Right cardiac atrium (tissue), 5 donors: ENCODE measurements at places on chromosomes 12 and 14. TPM values are rescaled to one million over a fixed set of nuclear protein-coding genes. Genes with fewer than 3 reads are reported as not detected.

The PTPRO gene
- polyA plus RNA-seq, result 0.20 TPM

The DTX1 gene
- polyA plus RNA-seq, result 1.2 TPM

The NAV3 gene
- 2.0 TPM for polyA plus RNA-seq

The OR4K5 gene
- polyA plus RNA-seq, result not detected

The TARBP2 gene
- polyA plus RNA-seq, result 12.8 TPM

The USP44 gene
- 0.84 TPM for polyA plus RNA-seq

The HIF1A gene
- polyA plus RNA-seq, result 25.5 TPM

The RPL10L gene
- polyA plus RNA-seq, result not detected

The SIX1 gene
- polyA plus RNA-seq, result 0.14 TPM

The SLC25A21 gene
- polyA plus RNA-seq, result 0.84 TPM

The KRT77 gene
- not detected for polyA plus RNA-seq

The RAB15 gene
- polyA plus RNA-seq, result 29.5 TPM

The PXN gene
- 77.3 TPM for polyA plus RNA-seq

The C3AR1 gene
- 2.4 TPM for polyA plus RNA-seq

The GSG1 gene
- 0.07 TPM for polyA plus RNA-seq

The FAM181A gene
- polyA plus RNA-seq, result not detected

The TAS2R19 gene
- 0.57 TPM for polyA plus RNA-seq

The SYNDIG1L gene
- polyA plus RNA-seq, result 0.07 TPM

The ABCC9 gene
- polyA plus RNA-seq, result 12.1 TPM

The SOAT2 gene
- 0.07 TPM for polyA plus RNA-seq

The TMEM52B gene
- 0.07 TPM for polyA plus RNA-seq

The TAS2R9 gene
- polyA plus RNA-seq, result not detected

The FSCB gene
- polyA plus RNA-seq, result not detected

The LMNTD1 gene
- not detected for polyA plus RNA-seq

The CFL2 gene
- 326 TPM for polyA plus RNA-seq

The TAS2R7 gene
- 0.07 TPM for polyA plus RNA-seq

The NUP107 gene
- polyA plus RNA-seq, result 14.4 TPM

The B4GALNT3 gene
- polyA plus RNA-seq, result 27.5 TPM

The IL26 gene
- polyA plus RNA-seq, result not detected

The DAO gene
- polyA plus RNA-seq, result not detected

The SOX5 gene
- polyA plus RNA-seq, result 1.9 TPM

The SLC39A5 gene
- 0.18 TPM for polyA plus RNA-seq

The GLT8D2 gene
- polyA plus RNA-seq, result 9.9 TPM

The TOMM20L gene
- not detected for polyA plus RNA-seq

The SLC15A5 gene
- polyA plus RNA-seq, result not detected

The TMCC3 gene
- polyA plus RNA-seq, result 1.7 TPM

The CD27 gene
- 0.27 TPM for polyA plus RNA-seq

The ZBTB42 gene
- 5.3 TPM for polyA plus RNA-seq

The FAM186B gene
- polyA plus RNA-seq, result 0.16 TPM

The MIPOL1 gene
- polyA plus RNA-seq, result 3.9 TPM

The UBE3B gene
- 22.6 TPM for polyA plus RNA-seq

The KRT74 gene
- 0.14 TPM for polyA plus RNA-seq

The GLIPR1L1 gene
- not detected for polyA plus RNA-seq

The MED6 gene
- polyA plus RNA-seq, result 14.1 TPM

The GPR137C gene
- 0.68 TPM for polyA plus RNA-seq

The GPR135 gene
- 1.5 TPM for polyA plus RNA-seq

The CLEC6A gene
- not detected for polyA plus RNA-seq

The TTC7B gene
- 38.1 TPM for polyA plus RNA-seq

The PTCSC3 gene
- not detected for polyA plus RNA-seq

The IFNG-AS1 gene
- 0.79 TPM for polyA plus RNA-seq
